Effector memory CD8-positive, alpha-beta T cell (primary cell): ENCODE measurements at places on chromosomes 5 and 9.

DNA sequence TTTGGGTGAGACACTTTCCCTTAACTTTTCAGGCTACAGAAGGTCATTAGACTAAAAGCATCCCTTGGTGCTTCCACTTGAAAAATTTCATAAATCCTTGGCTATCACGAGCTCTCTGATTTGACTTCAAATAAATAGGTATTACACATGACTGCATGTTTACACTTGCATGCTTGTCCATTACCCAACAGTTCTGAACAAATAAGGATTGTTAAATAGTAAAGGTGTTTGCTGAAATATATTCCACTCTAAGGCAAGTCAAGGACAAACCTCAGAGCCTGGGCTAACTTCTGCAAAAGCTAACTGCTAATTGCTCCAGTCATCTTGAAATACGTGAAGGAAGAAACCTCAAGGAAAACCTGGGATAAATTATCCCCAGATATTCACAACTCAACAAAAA, 14.5 kb downstream of the FBXW2 start:
- DNase-seq: no peak

GRCh38 chr5:7435503-7435902, 39.6 kb downstream of the ADCY2 start:
- DNase-seq: no peak

DNA sequence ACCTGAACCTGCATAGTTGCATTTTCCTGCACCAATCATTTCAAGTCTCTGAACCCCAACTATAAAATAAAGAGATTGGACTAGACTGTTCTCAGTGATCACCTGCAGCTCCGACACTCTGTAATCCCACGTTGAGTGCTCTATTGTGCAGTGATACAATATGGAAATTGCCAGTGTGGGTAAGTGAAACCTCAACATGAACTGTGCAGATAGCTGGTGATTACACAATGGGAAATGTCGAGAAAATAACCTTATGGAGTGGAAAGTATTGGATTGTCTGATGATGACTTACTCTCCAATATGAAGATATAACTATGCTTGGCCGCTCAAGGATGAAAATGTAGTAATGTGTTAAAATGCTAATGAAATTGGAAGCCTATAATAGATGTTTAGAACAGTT, 293.1 kb upstream of the BRINP1 start:
- DNase-seq: no peak

- no peak for DNase-seq
Observed at GRCh38 chr9:126162611-126163381, 163.8 kb upstream of the MVB12B start.

DNA sequence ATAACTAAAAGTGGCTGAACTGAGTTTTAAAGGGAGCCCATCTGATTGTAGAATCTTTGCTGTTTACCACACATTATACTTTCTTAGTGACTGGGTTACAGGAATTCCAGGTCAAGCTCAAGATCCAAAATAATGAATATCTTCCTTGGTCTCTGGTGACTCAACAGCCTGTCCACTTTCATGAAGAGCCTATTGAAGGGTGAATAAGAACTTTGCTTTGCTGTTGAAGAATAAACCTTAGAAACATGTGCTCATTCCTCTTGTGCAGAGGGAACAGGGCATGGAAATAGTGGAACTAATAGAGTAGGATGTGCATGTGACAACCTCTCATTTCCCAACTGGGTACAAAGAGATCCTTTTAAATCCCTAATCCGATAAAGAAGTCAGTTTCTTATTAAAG, 21.4 kb downstream of the ALDH1A1 start:
- DNase-seq: no peak

DNA sequence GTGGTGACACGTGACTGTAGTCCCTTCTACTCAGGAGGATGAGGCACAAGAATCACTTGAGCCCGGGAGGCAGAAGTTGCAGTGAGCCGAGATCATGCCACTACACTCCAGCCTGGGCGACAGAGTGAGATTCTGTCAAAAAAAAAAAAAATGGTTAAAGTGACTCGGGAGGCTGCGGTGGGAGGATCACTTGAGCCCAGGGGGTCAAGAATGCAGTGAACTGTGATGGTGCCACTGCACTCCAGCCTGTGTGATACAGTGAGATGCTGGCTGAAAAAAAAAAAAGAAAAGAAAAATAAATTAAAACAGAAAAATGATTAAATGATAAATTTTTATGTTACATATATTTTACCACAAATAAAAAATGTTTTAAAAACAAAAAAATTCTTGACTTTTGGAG, 51.9 kb downstream of the KLF4 start:
- DNase-seq: no peak

DNA sequence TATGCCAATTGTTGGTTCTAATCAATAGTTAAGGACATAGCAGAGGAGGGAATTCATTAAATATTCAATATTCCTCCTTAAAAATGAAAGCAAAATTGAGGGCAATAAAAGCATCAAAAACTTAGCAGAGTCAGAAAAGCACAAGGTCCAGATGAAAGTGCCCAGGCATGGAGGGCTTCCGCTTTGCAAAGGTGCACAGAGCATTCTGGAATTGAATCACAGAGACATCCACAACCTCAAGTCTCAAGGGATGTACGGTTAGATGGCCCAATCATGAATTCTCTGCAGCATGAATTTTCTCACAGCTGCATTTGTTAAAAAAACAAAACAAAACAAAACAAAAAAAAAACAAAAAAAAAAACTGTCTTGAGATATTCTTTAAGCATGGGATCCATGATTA, 253.7 kb downstream of the SPOCK1 start:
- no peak for DNase-seq

- no peak for DNase-seq
Observed at GRCh38 chr5:55176176-55176818, 3.3 kb upstream of the CDC20B start.

- DNase-seq: no peak
Observed at GRCh38 chr5:154793599-154794524, 38.7 kb downstream of the LARP1 start.

DNA sequence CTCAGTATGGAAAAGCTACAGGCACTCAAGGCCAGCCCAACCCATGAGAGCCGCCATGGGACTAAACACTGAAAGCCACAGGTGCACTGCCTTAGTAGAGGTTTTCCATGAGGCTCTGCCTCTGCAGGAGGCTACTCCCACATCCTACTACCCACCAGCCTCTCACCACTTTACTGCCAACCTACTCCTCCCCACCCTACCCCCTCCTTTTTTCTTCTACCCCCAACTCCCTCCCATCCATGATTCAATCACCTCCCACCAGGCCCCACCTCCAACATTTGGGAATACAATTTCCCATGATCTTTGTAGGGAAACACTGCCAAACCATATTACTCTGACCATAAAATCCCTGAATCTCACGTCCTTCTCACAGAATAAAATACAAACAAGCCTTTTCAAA, 101.6 kb upstream of the CTSV start:
- DNase-seq: no peak

GRCh38 chr5:125440905-125441304, 694.5 kb upstream of the ZNF608 start:
- no peak for DNase-seq

GRCh38 chr5:41832430-41832829, 37.8 kb downstream of the OXCT1 start:
- no peak for DNase-seq

DNA sequence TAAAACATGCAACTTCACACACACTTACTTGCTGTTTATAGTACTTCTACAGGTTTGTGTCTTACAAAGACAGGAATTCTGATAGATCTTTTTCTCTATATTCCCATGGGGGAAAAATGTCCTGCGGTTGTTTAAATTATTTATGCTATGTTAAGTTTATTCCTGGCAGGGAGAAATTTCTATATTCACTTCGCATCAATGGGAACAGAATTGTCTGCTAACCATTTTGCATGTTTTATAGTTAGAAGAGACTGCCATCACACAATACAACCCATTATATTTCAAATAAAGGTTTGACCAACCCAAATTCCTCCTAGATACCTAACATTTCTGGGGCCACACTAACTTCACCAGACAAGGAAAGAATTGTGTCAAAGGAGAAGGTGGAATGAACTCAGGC, 110.0 kb upstream of the PRR16 start:
- DNase-seq: no peak

DNA sequence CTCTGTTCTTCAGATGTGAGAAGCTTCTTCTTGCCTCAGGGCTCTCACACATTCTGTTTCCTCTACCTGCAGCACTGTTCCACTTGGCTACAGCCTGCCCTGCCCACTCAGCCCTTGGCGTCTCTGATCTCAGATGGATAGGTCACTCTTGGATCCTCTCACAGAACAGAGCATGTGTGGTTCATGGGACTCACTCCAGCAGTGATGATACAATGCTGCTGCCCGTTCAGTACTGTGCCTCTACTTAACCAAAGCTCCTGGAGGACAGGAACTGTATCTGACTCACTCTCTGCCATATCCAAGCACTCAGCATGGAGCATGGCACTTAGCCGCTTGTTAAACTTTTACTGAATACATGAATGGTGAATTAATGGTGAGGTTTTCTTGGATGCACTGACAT, 3.4 kb upstream of the SPINK4 start:
- DNase-seq: no peak

- DNase-seq: no peak
Observed at GRCh38 chr9:90098408-90098807, 493.6 kb downstream of the GADD45G start.

DNA sequence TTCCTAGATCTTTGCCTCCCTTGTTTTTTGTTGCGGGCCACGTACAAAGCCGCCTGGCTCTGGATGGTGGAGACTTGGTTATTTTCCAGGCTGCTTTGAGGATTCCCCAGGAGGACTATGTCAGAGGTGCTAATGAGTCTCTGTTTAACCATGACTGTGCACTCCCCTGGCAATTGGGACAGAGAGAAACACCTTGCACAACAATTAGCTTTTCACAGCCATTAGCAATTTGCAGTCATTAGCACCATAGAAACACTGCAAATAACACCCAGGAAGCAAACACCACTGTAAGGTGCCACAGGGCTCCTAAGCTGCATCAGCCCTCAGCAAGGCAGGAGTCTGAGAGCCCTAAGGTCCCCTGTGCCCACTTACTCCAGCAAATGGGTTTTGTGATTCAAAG, 201.0 kb upstream of the VLDLR start:
- no peak for DNase-seq

- no peak for DNase-seq
Observed at GRCh38 chr5:67607958-67608357, 411.4 kb upstream of the CD180 start.

- no peak for DNase-seq
Observed at GRCh38 chr9:107685901-107686300, 196.3 kb upstream of the KLF4 start.

GRCh38 chr9:112121633-112122032, 53.5 kb downstream of the SUSD1 start:
- no peak for DNase-seq

GRCh38 chr9:120351106-120351505, 228.9 kb downstream of the CDK5RAP2 start:
- DNase-seq: no peak

DNA sequence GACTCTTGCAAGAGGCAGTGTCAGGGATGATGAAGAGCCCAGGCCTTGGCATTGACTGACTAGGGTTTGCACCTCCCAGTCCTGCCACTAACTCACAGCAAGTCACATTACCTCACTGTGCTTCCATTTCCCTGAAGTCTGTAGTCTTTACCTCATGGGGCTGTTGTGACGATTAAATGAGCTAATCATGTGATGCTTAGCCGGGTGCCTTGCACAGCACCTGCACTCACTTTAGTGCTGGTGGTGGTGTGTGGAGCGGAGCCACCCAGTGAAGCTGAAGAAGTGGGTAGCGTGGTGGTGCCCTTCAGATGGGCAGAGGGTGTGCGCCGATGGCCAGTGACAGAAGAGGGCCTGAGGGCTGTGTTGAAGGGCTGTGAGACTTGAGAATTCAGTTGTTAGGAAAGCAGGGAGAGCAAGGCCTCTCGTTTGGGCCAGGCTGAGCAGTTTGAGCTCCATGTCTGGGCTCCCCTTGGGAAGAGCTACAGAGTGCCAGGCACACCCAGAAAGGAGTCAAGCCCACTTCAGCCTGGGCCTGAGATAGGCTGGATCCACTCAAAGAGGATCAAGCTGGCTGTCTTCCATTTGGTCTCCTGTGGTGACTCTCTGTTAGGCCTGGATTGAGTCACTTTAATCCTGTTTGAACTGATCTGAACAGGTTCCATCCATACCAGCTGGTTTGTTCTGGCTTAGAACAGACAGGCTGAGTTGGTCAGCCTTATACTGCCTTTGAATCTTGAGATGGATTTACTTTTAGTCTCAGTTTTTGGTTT, 42.5 kb downstream of the RALGPS1 start:
- no peak for DNase-seq
